ENCODE measurements at places on chromosomes 16 and 17.

GRCh38 chr17:72928454-72929136 lies 163.9 kb downstream of the SLC39A11 start:
- DNase-seq, result no peak

GRCh38 chr17:8300627-8301242 lies 5.5 kb upstream of the SLC25A35 start:
- no peak for DNase-seq

GRCh38 chr17:35088356-35088880 lies 24.9 kb upstream of the RFFL start:
- DNase-seq, result no peak

- no peak for DNase-seq
These were observed 20.1 kb upstream of the BCAR1 start for GRCh38 chr16:75271441-75272096.

DNA sequence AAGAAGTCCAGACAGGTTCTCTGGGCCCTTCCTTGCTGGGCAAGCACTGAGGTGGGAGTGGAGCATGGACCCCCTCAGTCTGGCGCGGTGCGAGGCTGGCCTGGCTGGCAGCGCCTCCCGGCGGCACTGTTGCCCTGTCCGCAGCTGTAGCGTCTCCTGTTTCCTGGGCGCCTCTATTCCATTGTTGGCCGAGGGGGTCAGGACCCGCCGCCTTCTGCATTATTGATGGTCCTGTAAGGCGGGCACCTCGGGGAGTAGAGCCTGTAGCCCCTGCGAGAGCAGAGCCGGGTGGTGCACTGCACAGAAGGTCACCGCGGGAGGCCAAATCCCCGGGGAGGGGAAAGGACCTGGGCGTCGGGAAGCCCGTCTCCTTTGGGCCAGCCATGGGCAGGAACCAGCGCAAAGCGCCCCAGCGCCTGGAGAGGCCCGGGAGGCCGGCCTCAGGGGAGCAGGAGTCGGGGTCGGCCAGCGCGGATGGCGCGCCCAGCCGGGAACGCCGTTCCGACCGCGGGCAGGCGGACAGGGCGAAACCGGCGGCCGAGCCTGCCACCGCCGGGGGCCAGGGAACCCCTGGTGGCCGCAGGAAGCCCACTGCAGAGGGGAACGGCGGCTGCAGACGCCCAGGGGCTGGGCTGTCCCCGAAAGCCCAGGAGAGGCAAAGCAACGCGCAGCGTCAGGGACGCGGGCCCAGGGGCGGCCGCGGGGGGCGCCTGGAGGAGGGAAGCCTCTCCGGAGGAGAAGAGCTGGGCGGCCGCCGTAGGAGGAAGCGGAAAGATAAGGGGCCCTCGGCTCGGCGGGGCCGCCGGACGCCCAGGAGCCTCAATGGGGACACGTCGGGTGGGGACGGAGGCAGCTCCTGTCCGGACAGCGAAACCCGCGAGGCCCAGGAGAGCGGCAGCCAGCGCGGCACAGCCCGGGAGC lies at the start of gene MYO15B:
Gene MYO15B, plus strand, starts transcription at position 126 of the 921 bp plus-strand sequence. Its CDS starts 258 bp downstream, at position 384.
- DNase-seq, result no peak

DNA sequence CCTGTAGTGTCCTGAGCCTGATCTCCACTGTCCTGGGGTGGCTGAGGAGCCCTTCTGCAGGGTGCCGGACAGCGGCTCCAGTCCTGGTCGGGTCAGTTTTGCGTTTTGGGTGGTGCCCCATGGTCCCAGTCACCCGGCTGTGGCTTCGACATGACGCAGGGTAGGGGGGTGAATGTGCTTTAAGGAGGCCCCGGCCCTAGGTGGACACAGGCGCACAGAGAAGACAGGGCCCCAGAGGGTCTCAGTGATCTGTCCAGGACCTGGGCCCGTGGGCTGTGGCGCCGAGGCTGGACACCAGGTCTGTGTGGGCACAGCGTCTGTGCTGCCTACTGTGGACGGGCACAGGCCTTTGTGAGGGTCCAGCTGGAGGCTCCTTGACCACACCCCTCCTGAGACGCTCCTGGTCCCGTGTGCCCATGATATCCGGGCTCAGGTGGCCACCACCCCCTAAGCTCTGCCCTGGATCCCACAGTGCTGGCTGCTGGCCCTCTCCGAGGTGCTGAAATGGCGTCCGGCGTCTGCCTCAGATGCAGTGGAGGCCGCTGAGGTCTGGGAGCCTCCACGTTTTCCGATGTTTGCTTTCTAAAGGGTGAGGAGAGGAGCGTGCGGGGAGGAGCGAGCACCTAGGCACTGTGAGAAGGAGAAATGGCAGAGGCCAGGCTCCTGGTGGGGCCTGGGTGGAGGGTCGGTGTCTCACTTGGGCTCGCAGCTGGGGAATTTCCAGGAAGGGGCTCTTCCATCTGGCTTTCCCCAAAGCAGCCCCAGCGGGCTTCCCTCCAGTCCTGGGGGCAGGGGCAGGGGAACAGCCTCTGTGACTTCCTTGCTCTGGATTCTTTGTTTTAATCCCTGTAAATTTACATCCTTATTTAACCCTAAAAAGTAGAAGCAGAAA lies 56.1 kb upstream of the ACSF3 start:
- DNase-seq, result no peak

DNA sequence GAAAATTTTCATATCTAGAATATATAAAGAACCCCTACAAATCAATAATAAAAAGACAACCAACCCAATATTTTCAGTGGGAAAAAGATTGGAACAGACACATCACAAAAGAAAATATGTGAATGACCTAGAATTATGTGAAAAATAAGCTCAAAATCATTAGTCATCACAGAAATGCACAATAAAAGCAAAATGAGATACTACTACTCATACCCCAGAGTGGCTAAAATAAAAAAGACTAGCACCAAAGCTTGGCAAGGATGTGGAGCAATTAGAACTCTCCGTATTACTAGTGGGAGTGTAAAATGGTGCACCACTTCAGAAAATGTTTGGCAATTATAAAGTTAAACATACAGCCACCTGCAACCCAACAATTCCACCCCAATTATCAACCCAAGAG lies 48.0 kb upstream of the CDH5 start:
- no peak for DNase-seq

GRCh38 chr16:7548796-7549318 lies 216.2 kb downstream of the RBFOX1 start:
- DNase-seq, result no peak

- DNase-seq, result no peak
These were observed 3.1 kb upstream of the ADORA2B start for GRCh38 chr17:15941781-15942180.

- DNase-seq, result no peak
These were observed 1.6 kb downstream of the CTCF start for GRCh38 chr16:67563708-67564468.

- DNase-seq, result no peak
These were observed 28.3 kb downstream of the TRPV2 start for GRCh38 chr17:16443511-16444257.

GRCh38 chr17:50938821-50939541 lies 72.8 kb upstream of the TOB1 start:
- DNase-seq, result no peak

- no peak for DNase-seq
These were observed 1308.0 kb downstream of the CDH11 start for GRCh38 chr16:63813862-63814261.

DNA sequence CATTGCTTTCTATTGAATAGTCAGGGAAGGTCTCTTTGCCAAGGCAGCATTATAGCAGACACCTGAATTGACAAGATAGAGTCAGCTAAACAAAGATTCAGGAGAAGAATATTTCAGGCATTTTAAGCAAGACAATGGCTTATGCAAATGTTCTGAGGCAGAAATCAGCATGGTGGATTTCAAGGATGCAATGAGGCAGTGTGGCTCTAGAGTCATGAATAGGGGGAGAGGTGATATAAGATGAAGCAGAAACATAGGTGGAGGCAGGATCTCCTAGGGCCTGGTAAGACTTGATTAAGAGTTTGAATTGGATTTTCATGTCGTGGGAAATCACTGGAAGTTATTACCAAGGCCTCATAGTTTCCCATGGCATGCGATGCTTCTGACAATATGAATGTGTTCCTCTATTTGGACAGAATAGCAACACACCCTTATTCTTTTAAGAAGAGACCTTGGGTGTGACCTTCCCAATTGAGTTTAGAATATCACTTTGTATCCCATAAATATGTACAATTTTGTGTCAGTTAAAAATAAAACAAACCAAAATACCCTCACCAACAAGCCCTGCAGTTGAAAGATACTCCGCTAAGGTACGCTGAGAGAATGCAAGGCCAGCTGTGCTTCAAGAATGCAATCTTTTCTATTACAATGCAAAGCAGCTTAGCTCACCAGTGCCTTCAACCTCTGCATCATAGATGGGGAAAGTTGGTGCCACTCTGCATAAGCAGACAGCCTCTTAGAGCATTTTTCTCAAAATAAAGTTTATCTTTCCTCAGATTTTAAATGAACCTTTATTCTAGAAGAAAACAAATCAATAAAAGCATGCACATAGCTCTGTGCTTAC lies 139.6 kb upstream of the SALL1 start:
- DNase-seq, result no peak

GRCh38 chr16:77596261-77596660 lies 126.1 kb upstream of the NUDT7 start:
- DNase-seq, result no peak

DNA sequence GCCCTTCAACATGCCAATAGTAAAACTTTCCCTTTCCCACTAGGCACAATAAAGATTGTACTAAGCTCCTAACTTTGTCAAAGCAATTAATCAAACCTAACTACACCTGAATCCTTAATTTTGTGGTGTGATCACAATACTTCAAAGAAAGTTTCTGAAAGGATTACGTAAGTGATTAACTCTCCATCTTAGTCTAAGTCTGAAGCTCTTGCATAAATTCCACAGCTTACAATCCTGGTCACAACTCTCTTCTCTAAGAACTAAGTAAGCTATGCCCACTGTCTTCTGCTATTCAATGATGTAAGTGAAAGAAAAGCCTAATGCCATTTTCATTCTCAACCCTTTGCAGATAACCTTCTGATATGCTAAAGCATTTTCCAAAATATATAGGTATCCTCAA lies 15.4 kb downstream of the SIAH1 start:
- no peak for DNase-seq

DNA sequence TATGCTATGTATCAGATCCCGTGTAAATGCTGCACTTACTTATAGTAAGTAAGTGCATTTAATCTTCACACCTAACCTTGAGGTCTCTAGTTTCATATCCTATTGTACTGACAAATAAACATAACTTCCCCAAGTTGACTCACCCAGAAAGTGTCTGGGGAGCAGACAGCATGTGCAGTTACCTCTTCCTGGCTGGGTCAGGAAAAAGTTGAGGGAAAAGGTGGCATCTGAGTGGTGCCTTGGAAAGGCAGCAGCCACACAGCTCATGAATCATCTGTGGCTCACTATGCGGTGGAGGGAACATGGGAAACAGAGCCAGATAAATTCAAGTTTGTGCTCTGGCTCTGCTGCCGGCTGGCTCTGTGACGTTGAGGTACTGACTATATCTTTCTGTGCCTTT lies 382.0 kb upstream of the DYNLRB2 start:
- DNase-seq, result no peak

DNA sequence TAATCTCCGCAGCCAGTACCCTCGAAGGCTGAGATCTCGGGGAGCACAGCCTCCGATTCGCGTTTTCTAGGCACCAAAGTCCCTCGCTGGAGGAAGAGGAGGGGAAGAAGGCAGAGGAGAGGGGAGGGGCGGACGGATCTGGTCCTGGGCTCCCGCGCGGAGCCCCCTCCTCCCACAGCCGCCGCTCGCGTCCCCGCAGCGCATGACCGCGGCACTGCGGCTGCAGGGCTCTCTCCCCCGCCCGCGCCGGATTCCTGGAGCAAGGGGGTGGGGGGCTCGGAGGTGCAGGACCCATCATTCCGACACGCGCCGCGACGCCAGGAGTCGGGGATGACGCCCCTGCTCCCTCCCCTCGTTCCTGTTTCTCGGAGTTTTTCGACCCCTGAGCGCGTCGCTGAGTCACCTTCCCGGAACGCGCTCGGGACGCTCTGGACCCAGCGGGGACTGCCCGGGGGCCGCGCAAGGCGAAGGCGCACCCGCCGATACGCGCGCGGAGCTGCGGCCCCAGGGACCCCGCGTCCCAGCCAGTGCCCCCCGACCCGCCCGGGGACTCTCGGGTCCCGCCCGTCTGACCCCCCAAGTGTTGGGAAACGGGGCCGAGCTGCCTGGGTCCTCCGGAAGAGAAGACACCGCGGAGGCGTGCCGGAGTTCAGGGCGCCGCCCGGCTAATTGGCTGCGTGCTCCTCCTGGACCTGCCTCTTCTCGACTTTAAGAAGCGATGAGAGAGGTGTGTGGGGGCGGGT lies 1.4 kb upstream of the SPHK1 start:
- DNase-seq, result no peak

DNA sequence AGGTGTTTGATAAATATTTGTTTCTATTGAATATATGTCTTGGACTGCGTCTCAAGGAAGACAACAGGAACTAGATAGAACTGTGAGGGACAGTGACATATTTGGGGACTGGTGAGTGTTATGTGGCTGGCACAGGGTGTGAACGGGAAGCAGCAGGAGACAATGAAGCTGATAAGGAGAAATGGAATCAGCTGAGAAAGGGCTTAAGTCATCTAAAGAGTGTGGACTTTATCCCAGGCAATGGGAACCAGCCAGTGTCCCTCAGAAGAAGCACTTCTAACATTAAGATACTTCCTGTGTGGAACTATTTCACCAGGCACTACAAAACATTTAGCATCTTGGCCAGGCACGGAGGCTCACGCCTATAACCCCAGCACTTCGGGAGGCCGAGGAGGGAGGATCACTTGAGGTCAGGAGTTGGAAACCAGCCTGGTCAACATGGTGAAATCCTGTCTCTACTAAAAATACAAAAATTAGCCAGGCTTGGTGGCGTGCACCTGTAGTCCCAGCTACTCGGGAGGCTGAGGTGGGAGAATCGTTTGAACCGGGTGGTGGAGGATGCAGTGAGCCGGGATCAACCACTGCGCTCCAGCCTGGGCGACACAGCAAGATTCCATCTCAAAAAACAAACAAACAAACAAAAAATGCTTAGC lies 41.2 kb downstream of the ARHGAP17 start:
- DNase-seq, result no peak

DNA sequence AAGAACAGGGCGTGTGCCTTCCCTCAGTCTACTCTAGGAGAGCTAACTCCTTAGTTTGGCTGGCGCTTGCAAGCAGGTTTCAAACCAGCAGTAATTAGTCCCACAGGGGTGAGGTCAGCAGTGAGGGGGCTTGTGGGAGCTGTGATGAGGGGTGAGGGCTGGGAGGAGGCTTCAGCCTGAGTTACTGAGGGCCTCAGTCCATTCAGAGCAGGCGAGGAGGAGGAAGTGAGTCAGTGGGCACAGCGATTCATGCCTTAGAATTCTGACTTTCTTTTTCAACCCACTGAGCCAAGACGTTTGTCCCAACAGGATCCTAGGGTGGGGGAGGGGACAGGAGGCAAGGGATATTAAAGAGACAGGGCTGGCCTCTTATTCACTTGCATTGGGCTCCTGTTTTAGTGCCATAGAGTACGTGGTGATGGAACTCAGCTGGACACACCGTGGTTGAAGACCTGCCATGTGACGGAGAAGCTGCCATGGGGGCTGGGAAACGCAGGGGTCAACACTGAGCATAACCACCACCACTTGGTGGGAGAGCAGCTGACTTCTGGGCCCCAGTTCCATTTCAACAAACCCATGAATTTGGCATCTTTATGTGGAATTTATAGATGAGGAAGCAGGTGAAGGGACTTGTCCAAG lies 8.3 kb upstream of the ITGA3 start:
- DNase-seq, result no peak

GRCh38 chr17:76528156-76528527 lies 9.4 kb downstream of the CYGB start:
- DNase-seq, result no peak

Data from type B pancreatic cell (in vitro differentiated cells).